ENCODE measurements at places on chromosomes 3 and 15.

- no peak for DNase-seq
Observed at GRCh38 chr3:1495466-1495865, 402.6 kb downstream of the CNTN6 start.

DNA sequence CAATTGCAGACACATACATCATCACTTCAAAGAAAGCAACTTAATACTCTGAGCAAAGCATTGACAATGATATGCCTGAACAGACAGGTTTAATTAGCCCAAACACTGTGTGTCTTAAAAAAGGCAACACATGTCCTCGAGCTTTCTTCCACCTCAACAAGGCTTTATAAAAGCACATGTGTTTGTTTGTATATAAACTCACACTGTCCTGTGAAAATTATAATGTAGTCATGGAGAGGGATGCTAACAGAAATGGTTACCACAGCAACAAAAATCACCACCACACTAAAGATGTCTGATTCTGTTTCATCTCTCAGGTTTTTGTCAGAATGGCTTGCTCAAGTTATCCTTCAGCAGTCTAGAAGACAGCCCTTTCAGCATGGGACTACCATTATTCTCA lies 314.7 kb downstream of the MAGI1 start:
- DNase-seq, result no peak

GRCh38 chr15:67059127-67059553 lies 6.3 kb upstream of the SMAD3 start:
- DNase-seq, result no peak

DNA sequence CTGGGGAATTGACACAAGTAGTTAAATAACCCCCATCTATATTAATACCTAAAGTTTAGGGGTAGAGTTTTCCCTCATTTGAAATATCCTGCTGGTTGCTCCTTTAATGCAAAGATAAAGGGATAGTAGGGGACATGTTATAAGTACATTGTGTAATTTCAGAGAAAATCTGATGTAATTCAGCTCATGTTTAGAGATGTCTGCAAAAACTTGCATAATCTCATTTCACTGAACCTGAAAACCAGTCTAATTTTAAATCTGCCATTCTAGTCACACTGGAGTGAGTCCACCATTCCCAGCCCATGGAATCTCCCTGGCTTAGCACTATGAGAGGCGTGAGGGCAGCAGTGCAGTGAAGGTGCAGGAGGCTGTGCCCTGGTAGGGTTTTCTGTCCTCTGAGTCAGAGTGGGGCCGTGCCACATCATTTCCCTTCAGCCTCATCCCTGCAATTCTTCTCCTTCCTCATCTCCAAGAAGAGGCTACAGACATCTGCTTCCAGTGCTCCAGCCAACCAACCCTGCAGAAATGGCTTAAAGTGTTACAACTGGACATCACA lies 246.3 kb upstream of the UMPS start:
- no peak for DNase-seq

DNA sequence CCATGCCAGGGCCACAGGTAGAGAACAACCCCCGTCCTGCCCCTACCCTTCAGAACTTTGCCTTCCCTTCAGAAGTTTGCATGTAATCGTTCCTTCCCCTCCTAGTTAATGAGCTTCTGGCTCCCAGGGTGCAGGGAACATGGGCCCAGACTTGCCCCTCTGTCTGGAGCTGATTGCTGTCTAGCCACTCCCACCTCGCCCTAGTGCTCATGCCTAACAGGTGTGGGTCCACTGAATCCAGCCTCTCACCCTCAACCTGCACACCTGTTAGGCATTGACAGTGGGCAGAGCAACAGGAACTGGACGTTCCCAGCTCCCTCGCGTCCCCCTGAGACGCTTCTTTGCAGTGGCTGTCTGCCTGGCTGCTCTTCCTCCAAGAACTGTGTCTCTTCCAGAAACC lies 40.3 kb downstream of the WNT5A start:
- no peak for DNase-seq

DNA sequence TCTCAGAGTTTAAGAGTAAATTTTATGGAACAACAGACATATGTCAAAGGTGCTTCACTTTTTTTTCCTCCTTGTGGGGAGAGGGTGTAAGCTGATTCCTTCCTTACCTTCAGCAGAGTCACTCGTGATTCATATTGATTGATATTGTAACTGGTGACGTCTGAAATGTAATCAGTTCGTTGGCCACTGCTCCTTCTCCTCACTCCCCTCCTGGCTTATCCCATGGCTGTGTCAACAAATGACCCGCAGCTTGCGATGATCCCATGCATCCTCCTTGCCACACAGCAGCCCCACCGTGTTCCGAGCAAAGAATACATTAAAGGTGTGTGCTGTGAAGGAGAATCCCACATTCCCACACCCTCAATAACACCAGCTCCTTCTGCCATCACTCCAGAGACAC lies 7.3 kb downstream of the MGLL start:
- DNase-seq, result no peak

DNA sequence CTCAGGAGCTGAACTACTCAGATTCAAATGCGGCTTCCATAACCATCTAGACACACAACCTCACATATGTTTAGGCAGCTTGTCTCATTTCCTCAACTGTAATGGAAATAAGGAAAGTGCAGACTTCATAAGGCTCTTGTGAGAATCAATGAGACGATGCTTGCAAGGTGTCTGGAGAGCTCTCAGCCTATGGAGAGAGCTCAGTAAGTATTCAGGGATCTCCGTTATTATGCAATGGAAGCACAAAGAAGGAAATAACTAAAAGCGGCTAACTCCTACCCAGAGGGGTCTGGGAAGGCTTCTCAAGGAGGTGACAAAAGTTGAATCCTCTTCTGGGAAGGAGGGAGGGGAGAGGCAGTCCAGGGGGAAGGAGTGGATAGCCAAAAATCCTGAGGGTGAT lies 50.1 kb upstream of the LIPC start:
- no peak for DNase-seq

DNA sequence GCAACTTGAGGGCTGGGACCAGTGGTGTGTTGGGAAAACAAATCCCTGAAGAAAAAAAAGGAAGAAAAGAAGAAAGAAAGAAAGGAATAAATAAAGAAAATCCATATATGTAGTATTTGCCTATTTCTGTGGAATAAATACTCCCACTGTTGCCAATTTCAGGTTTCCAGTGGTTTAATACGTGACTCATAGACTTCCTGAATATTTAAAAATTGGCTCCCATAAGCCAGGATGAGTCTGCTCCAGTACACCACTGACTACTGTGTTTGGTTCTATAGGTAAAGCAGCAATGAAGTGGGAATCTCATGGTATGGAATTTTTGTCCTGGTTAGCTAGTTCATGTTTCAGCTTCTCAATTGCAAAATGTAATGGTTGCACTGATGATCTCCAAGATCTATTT lies 31.6 kb downstream of the PYDC2 start:
- no peak for DNase-seq

DNA sequence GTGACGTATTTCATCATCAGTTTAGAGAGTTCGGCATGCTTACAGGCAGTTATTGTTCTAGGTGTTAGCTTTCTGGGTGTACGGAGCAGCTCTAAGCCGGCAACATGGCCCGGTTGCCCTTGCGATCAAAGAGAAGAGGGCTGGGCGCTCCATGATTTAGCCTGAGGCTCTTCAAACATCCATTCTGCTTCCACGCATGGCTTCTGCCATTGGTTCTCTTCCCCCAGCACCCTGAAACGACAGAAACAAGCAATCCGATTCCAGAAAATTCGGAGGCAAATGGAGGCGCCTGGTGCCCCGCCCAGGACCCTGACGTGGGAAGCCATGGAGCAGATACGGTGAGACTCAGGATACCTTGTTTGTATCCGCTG lies 574 bp downstream of the NGRN start:
- peak; percentile 67 for DNase-seq

DNA sequence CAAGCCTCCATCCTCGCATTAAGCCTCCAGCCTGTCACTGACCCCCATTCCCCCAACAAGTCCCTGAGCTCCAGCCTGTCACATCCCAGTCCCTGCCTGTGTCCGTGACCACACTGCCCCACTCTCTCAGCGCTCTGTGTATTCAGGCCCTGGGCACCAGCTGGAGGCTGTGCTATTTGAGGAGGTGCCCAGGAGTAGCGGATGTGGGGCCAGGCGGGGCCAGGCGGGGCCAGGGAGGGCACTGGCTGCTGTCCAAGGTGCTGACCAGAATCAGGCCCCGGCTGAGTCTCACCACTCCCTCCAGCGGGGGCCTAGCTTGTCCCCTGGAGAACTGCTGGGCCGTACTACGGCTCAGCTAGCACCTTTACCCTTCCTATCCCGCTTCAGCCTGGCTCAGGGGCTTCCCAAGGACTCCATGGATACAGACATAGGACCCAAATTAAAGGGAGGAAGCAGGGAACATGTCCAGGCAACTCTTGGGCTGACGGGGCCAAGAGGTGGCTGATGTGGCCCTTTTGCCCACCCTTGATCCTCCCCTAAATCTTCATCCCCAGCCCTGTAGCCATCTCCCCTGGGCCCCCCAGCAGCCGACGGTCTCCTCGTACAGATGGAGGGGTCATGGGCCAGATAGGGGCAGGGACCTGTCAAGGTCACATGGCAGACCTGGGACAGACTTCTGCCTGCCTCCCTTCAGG lies 1.1 kb downstream of the HHATL start:
- peak; percentile 62 for DNase-seq

- no peak for DNase-seq
Observed at GRCh38 chr3:40994611-40995010, 204.7 kb upstream of the CTNNB1 start.

GRCh38 chr15:71189718-71190117 lies 74.4 kb downstream of the THSD4 start:
- no peak for DNase-seq

DNA sequence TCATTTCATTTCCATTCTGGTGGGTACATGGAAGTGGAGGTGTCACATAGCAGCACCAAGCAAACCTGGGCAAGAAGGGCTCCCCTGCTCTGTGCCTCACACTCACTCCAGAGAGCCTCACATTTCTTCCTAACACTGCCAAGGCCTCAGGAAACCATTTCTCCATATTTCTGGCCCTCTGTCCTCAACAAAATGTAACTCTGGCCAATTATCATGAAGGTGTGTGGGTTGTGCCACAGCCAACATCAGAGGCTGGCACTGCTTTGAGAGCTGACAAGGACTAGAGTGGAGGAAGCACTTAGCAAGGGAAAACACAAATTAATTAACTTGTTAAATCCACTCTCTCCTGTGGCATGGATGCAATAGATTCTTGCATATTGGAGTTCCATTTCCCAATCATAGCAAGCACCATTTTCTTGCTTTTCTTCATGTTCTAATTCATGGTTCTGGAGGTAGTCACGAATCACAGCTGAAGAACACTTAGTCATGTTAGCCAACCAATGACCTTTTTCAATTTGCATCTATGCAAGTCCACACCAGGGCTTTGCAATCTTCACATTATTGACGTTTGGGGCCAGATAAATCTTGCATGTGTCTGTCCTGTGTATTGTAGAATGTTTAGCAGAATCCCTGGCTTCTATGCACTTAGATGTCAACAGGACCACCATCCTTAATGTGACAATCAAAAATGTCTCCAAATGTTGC lies 241.1 kb downstream of the PLCL2 start:
- no peak for DNase-seq

DNA sequence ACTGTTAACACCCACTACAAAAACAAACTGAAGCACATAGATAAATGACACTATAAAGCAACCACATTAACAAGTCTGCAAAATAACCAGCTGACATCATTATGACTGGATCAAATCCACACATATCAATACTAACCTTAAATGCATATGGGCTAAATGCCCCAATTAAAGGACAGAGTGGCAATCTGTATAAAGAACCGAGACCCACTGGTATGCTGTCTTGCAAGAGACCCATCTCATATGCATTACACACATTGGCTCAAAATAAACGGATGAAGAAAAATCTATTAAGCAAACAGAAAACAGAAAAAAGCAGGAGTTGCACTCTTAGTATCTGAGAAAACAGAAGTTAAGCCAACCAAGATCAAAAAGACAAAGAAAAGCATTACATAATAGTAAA lies 1375.4 kb downstream of the ZPLD1 start:
- no peak for DNase-seq

- no peak for DNase-seq
Observed at GRCh38 chr3:104785947-104786346, 580.8 kb upstream of the ALCAM start.

DNA sequence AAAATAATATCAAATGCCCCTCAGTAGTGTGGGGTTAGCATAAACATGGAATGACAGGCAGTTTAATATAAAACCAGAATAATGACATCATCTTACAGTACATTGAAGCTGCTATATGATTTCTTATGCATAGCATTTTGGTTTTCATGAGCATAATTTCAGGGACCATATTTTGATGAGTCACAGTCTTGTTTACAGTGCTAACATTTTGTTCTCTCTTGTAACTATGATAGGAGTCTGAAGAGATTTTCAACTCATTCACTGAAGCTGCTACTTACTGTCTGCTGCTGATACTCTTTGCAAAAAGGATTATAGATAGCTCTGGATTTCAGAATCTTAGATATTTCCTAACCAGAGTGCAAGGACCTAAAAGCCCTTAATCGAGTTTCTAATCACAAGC lies 92.6 kb upstream of the CCDC54 start:
- DNase-seq, result no peak

GRCh38 chr3:185332026-185332735 lies 30.8 kb upstream of the MAP3K13 start:
- no peak for DNase-seq

GRCh38 chr15:82113106-82113715 lies 67.4 kb upstream of the MEX3B start:
- DNase-seq, result no peak

DNA sequence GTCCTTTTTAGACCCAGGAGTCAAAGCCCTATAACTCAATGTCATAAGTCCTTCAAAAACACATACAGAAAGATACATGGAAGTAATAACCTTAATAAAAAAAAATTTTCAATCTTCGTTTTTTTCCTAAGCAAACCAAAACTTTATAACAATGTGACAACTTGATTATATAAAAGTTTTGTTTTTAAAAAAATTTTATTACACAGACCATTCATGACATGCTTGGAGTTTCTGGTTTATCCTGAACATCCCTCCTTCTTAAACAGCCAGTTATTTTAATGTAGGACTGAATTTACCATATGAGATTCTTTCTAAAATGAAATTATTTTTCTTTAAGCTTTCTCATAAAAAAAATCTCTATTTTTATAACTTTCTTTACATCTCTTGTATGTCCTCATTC lies 30.7 kb downstream of the IQCF6 start:
- no peak for DNase-seq

DNA sequence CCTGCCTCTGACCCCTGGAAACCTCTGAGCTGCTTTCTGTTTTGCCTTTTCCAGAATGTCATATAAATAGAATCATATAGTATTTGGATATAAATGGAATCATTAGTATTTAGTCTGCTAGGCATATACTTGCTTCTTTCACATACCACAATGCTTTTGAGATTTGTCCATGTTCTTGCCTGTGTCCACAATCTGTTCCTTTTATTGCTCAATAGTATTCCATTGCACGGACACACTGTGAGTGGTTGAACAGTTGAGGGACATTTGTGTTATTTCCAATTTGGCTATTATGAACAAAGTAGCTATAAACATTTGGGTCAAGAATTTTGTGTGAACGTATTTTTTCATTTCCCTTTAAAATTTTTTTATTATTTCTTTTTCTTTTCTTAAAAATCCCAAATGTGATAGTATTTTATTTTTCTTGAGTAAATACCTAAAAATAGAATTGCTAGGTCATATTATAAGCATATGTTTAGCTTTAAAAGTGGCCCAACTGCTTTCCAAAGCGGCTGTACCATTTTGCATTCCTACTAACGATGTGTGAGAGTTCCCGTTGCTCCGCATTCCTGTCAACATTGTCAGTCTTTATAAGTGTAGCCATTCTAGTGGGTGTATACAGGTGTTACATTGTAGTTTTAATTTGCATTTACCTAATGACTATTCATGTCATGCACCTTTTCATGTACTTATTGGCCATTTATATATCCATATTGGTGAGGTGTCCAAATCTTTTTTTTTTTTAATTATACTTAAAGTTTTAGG lies 26.5 kb downstream of the WDR53 start:
- DNase-seq, result no peak

GRCh38 chr15:39937696-39938095 lies 3.8 kb downstream of the EIF2AK4 start:
- DNase-seq, result no peak
